NB4 (cell line): ENCODE measurements at places on chromosomes 3 and 15.

DNA sequence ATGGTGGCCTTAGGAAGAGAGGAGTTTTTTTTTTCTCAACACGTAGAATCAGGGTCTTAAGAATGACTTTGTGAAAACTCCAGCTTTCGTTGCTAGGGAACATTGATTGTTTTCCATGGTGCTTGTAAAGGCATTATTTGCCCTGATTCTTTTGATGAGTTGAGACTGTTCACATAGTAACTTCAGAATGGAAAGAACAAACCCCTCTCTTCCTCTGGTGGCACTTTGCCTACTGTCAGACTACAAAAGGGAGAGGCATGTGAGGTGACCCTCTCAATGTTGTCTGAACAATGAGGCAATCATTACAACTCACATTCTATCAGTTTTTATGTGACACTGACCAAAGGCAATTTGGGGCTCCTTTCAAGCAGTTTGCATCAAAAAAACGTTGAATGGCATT is 477.8 kb downstream of the FGF12 start:
- no peak for DNase-seq

DNA sequence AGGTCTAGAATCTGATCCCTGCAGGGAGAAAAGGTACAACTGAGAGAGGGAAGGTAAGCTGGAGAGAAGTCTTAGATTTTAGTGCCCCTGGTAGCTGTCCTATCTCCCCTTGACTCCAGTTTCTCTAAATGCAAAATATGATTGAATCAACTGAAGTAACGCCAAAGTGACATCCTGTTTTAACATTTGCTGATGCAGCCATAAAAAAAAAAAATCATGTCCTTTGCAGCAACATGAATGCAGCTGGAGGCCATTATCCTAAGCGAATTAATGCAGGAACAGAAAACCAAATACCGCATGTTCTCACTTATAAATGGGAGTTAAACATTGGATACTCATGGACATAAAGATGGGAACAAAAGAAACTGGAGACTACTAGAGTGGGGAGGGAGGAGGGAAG is 42.4 kb upstream of the LCTL start:
- no peak for DNase-seq

GRCh38 chr15:29590701-29591100 is 231.6 kb downstream of the TJP1 start:
- no peak for DNase-seq

DNA sequence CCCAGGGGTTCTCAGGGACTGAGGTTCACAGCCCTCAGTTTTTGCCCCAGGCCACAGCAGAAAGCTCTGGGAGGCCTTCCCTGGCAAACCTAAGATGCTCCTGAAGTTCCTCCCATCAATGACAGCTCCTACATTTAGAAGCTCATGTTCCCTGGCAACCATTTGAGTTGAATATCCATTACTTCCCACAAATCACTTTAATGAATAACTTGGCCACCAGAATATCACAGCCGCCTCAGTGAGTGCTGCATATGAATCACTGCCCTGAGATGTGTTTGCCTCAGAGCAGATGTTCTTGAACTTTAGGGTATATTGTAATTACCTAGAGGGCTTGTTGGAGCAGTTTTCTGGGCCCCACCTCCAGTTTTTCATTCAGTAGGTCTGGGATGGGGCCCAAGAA is 27.4 kb downstream of the SLCO2A1 start:
- DNase-seq = no peak

GRCh38 chr3:122621112-122621511 is 43.7 kb downstream of the PARP15 start:
- DNase-seq = no peak

GRCh38 chr3:85864896-85865295 is 906.1 kb downstream of the CADM2 start:
- DNase-seq = no peak
